ENCODE measurements at places on chromosomes 5 and 9.

DNA sequence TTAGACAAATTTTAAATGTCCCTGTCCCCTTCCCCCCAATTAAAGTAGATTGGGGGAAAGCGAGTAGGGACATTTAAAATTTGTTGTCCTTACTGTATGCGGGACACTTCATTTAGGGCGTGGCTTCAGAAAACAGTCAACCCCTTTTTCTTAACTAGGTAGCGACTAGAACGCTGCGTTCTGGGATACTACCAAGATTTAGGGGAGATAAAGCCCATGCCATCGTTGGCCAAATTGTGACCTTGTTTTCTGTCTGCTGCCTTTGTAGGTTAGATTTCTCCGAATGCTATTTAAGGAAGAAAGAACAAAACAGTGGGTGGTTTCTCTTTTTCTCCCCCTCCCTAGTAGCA is 1.2 kb downstream of the CKS2 start:
- no peak for DNase-seq

DNA sequence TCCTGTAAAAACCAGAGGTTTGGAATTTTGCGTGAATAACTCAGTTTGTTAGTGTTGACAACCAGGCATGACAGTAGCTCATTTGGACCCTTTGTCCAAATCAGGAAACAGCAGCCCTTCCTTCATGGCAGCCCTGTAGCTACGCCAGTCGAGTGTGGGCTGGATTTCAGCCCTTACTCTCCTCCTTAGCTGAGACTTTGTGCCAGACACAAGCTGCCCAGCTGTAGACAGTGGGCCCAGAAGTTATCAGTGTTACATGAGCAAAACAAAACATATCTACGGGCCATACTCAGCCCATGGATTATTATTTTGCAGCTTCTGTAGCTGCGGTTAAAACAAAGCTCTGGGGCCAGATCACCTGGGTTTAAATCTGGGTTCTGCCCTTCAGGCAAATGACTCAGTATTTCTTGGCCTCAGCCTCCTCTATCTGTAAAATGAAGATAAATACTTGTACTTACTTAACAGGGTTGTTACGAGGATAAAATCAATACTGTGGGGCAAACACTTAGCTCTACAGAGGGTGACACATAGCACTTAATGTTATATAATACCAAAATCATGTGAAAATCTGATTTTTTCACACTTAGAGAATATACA is 76.9 kb downstream of the GHR start:
- no peak for DNase-seq

DNA sequence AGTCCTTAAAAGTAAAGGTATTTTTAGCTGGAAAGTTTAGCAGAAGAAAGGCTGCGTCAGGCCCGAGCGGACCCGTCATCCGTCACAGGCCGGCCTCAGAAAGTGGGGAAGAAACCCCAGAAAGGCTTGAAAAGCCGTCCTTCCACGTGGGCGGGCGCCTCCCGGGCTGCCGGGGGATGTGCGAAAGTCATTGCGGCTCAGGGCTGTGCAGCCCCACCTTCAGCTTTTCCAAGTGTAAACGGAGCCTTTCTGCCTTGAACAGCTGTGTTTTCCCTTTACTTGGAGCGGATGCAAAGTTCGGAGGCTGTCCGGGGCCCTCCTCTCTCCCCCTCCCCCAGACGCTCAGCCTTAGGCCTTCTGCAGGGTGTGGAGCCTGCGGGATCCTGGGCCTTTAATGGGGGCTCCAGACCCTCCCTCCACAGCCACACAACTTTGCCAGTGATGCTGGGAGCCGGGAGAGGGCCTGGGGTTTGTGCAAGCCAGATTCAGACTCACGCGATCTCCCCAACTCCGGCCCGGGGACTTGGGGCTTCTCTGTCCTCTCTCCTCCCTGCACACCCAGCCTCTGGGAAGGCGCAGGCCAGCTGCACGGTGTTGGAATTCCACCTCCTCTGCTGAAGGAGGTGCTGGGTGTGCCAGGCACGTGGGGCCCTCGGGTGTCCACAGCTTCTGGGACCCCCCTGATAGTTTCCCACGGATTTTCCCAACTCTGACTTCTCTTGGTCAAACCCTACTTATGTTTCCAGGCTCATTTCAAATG is 95.5 kb upstream of the RAPGEF1 start:
- no peak for DNase-seq

DNA sequence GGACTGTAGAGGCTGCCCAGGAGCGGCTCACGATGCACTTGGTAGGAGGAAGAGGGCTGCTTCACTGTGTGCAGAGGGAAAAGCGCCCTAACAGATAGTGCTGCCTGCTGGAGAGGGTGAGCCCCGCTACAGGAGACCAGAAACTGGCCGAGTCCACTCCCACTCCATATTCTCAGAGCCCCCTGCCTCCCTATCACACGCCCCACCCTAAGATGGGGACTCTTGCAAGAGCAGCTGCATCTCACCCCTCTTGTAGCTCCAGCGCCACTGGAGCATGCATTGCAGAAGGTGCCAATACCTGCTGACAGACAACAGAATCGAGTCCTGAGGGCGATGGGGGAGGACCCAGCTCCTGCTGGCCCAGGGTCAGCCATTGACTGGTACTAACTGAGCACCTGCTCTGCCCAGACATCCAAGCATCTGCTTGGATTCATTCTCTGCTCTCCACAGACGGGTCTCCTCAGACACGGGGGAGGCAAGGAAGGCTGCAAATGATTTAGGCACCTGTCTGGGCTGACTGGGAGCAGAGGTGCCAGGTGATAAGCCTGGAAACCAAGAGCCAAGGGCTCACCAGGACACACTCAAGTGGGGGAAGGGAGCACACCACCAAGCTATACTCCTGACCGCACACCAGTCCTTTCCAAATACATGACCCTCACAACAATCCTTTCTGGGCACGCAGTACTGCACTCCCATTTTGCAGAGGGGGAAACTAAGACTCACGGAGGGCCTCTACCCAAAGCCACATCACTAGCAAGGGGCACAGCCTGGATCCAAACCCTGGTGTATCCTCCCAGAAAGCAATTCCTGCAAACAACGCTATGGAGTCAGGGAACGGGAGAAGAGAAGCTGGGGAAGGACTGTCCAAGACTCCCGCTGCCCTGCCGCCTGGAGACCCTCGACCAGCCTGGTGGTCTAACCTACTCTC is 1.6 kb downstream of the BICD2 start:
- no peak for DNase-seq

DNA sequence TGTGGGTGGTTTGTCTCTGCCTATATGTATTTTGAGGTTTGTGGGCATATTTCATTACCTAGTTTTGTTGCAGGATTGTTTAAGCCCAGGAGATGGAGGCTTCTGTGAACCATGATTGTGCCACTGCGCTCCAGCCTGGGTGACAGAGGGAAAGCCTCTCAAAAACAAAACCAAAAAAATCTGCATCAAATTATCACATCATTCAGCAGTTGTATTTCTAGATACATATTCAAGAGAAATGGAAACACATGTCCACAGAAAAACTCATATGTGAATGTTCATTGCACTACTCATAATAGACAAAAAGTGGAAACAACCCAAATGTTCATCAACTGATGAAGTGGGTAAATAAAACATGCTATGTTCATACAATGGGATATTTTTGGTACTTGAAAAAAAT is 29.9 kb downstream of the HSPA4 start:
- DNase-seq, result no peak

DNA sequence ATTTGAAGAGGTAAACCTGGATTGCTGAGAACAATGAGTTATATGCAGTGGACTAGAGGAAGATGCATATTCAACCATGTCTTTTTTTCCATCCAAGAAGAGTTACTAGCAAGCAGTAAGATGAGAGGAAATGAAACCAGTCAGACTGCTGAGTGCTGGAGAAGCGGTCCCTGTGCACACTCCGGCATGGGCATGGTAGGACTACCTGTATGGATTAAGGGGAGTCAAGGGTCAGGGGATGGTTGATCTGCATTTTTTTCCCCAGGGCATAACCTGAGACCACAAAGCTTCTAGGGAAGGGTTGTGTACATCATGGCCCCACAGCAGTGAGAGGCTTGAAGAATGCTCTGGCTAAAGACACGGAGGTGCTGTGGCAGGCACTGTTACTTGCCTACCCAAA is 76.6 kb upstream of the ZNF169 start:
- no peak for DNase-seq

DNA sequence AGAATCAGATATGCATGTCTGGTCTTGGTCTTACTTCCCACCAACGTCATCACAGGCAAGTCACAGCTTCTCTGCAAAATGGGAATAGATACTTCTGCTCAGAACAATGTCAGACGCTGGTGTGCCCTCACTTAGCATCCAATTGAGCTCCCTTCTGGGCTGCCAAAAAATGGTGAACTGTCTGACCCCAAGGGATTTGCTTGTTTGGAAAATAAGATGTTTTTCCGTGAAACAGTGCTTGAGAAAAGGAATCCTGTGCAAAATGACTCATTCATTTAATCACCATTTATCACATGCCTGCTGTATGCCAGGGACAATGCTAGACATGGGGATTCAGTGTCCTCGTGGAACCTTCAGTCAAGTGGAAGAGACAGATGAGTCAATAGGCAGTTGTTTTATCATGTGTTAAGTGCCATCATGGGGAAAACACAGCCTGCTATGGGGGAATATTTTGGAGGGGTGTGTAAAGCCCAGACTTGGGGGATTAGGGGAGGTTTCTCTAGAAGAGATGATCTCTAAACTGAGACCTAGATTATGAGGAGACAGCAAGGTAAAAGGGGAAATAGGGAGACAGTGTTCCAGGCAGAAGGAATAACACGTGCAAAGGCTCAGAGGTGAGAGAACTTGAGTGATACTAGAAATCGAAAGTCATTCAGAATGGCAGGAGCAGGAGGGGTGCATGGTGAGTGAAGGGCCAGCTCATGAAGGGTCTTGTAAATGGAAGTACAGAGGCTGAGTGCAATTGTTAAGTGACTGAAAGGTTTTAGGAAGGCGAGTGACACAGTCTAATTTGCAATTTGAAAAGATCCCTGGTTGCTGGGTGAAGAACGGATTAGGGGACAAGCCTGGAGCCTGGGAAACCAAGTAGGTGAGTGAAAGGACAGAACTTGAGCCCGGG is 3.9 kb downstream of the NIPAL4 start:
- DNase-seq, result no peak

GRCh38 chr5:147927901-147928300 is 21.6 kb upstream of the C5orf46 start:
- no peak for DNase-seq

- DNase-seq, result no peak
Observed at GRCh38 chr5:151949701-151950308, 25.2 kb upstream of the GLRA1 start.

DNA sequence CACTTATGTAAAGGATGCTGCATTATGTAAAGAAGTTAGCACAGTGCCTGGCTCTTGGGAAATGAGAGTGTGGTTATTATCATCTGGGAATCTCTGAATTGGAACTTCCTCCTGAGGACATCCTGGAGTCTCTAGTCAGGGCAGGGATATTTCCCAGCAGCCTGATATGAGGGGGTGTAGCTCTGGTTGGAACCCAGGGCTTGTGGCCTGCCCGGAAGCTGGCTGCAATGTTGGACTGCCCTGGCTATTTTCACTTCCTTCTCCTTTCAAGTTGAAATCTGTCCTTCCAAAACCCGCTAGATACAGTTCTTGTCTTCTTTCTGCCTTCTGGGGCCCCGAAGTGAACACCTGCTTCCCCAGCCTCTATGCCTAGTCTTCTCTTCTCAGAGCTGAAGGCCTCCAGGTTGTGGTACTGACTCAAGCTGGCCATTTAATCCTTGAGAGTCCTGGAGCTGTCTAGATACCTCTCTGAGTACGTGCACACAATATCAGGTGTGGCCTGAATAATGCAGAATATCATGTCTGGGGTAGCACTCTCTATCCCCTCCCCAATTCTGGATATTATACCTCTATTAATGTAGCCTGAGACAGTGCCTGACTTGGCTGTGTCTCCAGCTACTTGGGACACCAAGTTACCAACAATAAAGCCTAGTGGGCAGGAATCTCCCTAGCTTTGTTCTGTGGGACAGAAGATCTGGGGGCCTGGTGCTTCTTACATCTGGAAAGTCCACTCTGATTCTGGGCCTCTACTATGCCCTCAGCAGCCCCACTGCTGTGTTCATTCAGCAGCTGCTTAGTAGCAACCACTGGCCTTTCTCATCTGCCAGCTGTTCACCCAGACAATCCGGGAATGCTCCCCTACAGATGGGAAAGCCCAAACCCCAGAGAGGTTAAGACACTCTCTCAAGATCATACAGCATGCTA is 45.0 kb downstream of the SLC6A7 start:
- no peak for DNase-seq

DNA sequence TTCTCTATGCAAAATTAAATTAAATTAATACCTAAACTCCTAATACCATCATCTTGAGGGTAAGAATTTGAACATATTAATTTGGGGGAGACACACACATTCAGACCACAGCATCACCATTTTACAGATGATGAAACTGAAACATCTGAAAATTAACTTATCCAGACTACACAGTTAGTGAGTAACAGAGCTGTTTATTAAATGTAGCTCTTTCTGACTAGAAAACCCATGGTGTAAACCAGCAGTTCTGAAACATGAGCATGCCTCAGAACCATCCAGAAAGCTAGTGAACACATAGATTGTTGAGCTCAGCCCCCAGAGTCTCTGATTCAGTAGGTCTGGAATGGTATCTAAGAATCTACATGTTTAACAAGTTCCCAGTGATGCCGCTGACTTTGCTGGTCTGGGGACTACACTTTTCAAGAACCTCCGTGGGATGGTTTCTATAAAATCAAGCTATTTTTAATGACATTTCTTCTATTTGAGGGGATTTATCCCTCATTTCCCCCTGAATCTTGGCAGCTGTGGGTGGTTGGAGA is 113.5 kb downstream of the RORB start:
- DNase-seq, result no peak

- DNase-seq, result no peak
Observed at GRCh38 chr9:89350988-89351557, 32.8 kb downstream of the SECISBP2 start.

- no peak for DNase-seq
Observed at GRCh38 chr9:113296796-113297558, 6.2 kb downstream of the RNF183 start.

DNA sequence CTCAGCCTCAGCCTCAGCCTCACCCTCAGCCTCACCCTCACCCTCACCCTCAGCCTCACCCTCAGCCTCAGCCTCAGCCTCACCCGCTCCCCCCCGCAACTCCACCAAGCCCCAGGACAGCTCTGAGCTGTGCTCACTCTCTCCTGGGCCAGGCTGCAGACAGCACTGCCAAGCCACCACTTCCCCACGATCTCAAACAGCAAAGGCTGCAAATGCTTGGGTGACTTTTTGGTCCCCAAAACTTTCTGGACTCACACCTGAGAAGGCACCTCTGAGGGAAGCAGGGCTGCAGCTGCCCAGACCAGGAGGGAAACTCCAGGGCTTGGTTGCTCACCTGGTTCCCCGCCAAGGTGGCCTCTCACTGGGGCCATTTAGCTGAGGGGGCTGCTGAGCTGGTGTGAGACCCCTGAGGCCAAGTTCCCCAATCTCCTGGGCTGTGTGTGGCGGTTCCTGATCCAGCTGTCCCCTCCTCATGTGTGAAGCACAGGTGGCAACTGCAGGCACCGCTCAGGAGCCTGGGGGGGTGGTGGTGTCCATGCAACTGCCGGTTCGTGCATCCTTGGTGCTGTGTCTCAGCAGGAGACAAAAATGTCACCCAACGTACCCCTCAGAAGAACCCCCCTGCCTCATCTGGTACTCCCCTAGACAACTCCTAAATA is 17.8 kb downstream of the MRPL36 start:
- DNase-seq, result no peak

GRCh38 chr5:33460210-33460609 is 19.4 kb downstream of the TARS1 start:
- no peak for DNase-seq

GRCh38 chr9:136003411-136004218 is 42.4 kb upstream of the UBAC1 start:
- DNase-seq, result no peak

GRCh38 chr5:62771341-62771740 is 192.7 kb downstream of the LRRC70 start:
- no peak for DNase-seq

GRCh38 chr9:5895782-5896181 is 5.1 kb downstream of the MLANA start:
- no peak for DNase-seq

Measured in activated CD4-positive, alpha-beta T cell treated with anti-CD3 and anti-CD28 coated beads for 24 hours (primary cell).